ENCODE measurements at places on chromosomes 3 and 15.

DNA sequence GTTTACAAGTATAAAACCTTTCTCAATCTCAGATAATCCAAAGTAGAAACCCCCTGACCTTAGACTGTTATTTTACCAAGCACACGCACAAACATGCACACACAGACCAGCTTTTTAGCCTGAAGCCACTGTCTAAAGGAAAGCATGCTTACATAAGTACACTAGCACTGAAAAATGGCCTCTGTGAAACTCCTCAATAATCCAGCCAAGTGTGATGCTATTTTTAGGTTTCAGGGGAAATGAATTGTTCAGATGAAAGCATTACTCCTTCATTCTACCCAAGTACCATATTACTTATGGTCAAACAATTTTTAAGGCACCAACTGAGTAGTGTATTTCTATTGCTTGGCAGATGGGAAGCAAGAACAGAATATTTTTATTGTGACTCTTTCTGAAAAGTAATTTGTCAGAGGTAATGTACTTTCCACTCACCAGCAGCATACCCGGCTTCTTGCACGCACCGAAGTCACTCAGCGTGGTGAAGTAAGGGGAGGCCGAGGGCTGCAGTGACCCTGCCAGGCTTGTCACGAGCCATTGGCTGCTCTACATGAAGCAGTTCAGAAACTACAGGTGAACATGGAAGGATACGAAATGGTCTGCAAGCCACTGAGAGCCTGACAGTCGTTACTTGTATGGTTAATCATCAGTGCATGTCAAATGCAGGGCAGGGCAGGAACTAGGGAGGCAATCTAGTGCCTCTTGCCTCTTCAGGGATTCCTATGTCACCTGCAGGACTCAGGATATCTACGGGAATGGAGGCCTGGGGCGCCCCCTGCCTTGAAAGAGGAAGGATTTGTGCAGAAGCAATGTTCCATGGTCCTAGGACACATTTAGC lies 106.7 kb downstream of the GABRB3 start:
- DNase-seq = no peak

GRCh38 chr15:99692825-99693224 lies 40.4 kb downstream of the LYSMD4 start:
- DNase-seq = no peak

GRCh38 chr15:77840991-77841775 lies 208.5 kb upstream of the LINGO1 start:
- no peak for DNase-seq

- peak; percentile 19 for DNase-seq
Observed at GRCh38 chr3:150106740-150107428, 136.2 kb upstream of the PFN2 start.

- DNase-seq = peak; percentile 46
Observed at GRCh38 chr15:75758071-75758872, 45.6 kb upstream of the CSPG4 start.

DNA sequence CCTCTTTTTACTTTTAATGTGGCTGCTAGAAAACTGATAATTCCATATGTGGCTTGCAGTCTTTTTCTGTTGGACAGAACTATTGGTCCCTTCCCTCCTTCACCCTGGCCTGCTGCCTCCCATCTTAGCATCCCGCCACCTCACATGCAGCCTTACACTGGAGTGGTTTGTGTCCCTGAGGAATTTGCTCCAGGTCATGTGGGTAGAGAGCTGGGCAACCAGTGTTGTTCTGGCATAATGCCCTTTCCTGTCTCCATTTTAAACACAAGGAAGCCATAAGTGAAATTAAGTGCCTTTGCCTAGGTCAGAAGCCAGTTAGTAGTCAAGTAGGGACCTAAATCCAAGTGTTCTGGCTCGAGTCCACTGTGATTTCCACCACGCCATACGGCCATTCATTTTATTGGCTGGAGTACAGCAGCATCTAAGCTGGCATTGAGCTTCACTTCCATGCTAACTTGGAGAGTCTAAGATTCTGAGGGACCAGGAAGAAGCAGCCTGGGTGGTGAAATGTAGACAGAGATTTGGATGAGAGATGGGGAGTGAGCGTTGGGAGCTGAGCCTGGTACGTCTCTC lies 46.0 kb upstream of the PLXNA1 start:
- no peak for DNase-seq
